ENCODE measurements at places on chromosomes 12 and 14. TPM values are rescaled to one million over a fixed set of nuclear protein-coding genes. Genes with fewer than 3 reads are reported as not detected.

The OAS1 gene
- total RNA-seq: 108 TPM

The LRTM2 gene
- not detected for total RNA-seq

The PRICKLE1 gene
- 6.9 TPM for total RNA-seq

The DBX2 gene
- not detected for total RNA-seq

The GPR65 gene
- total RNA-seq: not detected
